Vagina (tissue), 2 donors: ENCODE measurements at places on chromosomes 11 and 22.

DNA sequence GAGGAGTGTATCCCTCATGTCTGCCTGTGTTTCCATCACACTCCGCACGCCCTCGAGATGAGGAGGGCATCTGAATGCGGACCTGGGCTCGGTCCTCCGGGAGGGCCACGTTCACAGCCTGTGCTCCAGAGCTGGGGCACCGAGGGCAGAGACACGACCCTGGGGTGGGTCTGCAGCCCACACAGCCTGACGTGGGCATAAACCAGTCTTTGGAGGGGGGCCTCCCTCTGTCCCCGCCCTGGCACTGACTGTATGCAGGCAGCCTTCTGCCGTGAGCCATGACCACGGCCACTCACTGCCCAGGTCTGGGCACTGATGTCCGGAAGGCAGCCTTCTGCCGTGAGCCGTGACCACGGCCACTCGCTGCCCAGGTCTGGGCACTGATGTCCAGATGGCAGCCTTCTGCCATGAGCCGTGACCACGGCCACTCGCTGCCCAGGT, 1425.1 kb downstream of the BRD1 start:
- H3K36me3 ChIP-seq = no peaks in the 10 kb centered on the region
- H3K4me3 ChIP-seq = no peak overlapping the region
- H3K27me3 ChIP-seq = no peaks in the 10 kb centered on the region
- DNase-seq = no peak
- H3K27ac ChIP-seq = no peak overlapping the region

GRCh38 chr11:125093502-125093901, 17.9 kb downstream of the TMEM218 start:
- no peaks in the 10 kb centered on the region for H3K4me1 ChIP-seq
- DNase-seq = no peak
- no peaks in the 10 kb centered on the region for H3K27me3 ChIP-seq
- no peak overlapping the region for H3K27ac ChIP-seq
- H3K36me3 ChIP-seq = peaks cover 9% of the 10 kb centered on the region
- no peak overlapping the region for H3K4me3 ChIP-seq

DNA sequence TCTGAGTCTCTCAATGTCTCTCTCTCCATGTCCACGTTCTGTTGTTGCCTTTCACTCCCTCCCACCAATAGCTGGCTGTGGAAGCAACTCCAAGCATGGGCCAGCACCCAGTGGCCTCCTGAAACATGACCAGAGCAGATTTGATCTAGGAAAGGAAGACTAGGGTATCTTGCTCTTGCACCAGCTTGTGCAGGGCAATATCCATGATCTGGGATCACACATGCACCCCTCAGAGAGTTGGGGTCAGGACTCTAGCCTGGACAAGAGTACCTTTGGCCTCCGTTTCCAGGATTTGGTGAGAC, 34.5 kb upstream of the RIC3 start:
- no peak overlapping the region for H3K4me3 ChIP-seq
- H3K36me3 ChIP-seq = no peaks in the 10 kb centered on the region
- H3K27me3 ChIP-seq = no peaks in the 10 kb centered on the region
- DNase-seq = no peak

GRCh38 chr11:17766590-17766989, 32.0 kb downstream of the KCNC1 start:
- H3K4me1 ChIP-seq = peaks cover 5% of the 10 kb centered on the region
- DNase-seq = no peak
- no peaks in the 10 kb centered on the region for H3K27me3 ChIP-seq
- no peaks in the 10 kb centered on the region for H3K36me3 ChIP-seq
- no peak overlapping the region for H3K27ac ChIP-seq

- no peaks in the 10 kb centered on the region for H3K4me1 ChIP-seq
- no peaks in the 10 kb centered on the region for H3K27me3 ChIP-seq
- no peak overlapping the region for H3K27ac ChIP-seq
- DNase-seq = no peak
- no peak overlapping the region for H3K4me3 ChIP-seq
Observed at GRCh38 chr11:86904001-86904400, 51.2 kb downstream of the FZD4 start.

DNA sequence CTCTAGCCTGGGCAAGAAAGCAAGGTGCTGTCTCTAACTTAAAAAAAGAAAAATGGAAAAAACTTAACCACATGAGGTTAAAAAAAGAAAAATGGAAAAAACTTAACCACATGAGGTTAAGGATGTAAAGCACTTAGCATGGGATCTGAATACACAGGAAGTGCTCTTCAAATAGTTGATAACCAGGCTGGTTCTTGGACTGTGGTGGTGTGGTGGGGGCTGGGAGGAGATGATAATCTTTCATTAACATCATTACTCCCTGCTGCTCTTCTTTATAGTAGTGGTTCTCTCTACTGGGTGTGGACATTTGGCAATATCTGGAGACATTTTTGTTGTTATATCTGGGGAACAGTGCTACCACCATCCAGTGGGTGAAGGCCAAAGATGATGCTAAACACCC, 88.4 kb downstream of the TTC17 start:
- peaks cover 87% of the 10 kb centered on the region for H3K36me3 ChIP-seq
- no peaks in the 10 kb centered on the region for H3K4me1 ChIP-seq
- no peaks in the 10 kb centered on the region for H3K27me3 ChIP-seq
- no peak for DNase-seq

- H3K27ac ChIP-seq = peak overlapping the region; percentile 78
- H3K4me3 ChIP-seq = peak overlapping the region; percentile 50
- H3K4me1 ChIP-seq = peaks cover 36% of the 10 kb centered on the region
- peak; percentile 84 for DNase-seq
- no peaks in the 10 kb centered on the region for H3K27me3 ChIP-seq
Observed at GRCh38 chr11:120168960-120169681, 31.2 kb upstream of the TRIM29 start.

- no peaks in the 10 kb centered on the region for H3K36me3 ChIP-seq
- no peak overlapping the region for H3K27ac ChIP-seq
- H3K4me1 ChIP-seq = no peaks in the 10 kb centered on the region
Observed at GRCh38 chr11:10026514-10026913, 267.5 kb downstream of the SBF2 start.
